ENCODE measurements at places on chromosomes 12 and 14.

DNA sequence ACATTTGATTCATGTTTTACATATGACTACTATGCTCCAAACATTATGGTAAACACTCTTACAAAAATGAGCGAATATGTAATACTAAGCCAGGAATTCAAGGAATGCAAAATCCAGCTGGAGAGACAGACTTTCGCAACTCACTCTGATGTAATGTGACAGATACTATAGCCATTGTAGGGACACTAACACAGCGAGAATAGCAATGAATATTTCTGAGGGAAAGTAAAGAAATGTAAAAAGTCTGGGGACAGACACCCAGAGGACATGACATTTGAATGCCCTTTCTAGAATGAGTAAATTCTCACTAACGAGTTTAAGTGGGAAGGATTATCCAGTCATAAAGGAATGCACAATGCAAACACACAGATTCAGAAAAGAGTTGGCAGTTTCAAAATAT, 121.9 kb downstream of the PIK3C2G start:
- no peak for DNase-seq

DNA sequence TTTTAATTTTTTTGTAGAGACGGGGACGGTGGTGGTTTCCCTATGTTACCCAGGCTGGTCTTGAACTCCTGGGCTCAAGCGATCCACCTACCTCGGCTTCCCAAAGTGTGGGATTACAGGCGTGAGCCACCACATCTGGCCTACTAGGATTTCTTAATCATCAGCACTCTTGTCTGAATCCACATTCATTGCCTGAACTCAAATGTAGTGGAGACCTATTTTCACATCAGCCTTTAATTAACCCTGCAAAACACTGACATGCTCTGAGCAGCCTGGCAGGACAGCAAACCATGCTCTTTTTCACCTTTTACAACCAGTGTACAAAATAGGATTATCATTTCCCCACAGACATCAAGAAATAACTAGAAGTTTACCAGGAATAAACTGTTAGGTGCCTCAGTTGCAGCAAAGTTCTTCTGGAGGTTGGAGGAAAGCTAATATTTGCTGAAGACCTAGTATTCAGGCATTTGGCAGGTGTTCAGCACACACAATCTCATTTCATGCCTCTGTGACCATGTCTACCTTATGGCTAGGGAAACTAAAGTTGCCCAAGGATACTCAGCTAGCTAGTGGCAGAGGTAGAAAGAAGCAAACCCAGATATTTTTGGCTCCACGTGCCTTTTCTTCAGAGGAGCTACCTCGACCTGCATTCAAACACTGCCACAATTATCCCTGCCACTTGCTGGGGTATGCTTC, 37.7 kb downstream of the CFL2 start:
- DNase-seq: no peak

- no peak for DNase-seq
These were observed 111.0 kb upstream of the MAX start for GRCh38 chr14:65213316-65213715.

- DNase-seq: no peak
These were observed 782.5 kb downstream of the TMEM121 start for GRCh38 chr14:106308839-106309389.

- DNase-seq: no peak
These were observed 696 bp upstream of the GPHN start for GRCh38 chr14:66507181-66507721.

- peak; percentile 4 for DNase-seq
These were observed 106.0 kb upstream of the TMTC1 start for GRCh38 chr12:29889737-29890136.

DNA sequence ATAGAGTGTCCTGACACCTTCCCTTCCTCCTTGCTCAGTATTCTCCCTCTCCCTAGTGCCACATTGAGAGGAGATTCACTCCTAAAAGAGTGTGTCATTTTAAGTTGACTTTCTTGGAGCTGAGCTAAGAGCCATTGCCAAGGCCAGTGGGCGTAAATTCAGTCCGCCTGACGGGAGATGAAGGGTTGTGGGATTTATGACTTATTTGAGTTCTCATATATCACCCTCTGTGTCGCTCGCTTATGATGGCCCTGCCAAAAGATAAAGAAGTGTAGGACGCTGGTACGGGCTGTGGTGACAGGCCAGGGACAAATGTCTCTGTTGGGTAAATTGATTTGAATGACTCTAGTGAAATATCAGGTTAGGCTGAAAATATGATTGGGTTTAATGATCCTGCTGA, 867.4 kb downstream of the NRXN3 start:
- DNase-seq: no peak

GRCh38 chr12:114767084-114767760, 83.2 kb upstream of the TBX3 start:
- no peak for DNase-seq

DNA sequence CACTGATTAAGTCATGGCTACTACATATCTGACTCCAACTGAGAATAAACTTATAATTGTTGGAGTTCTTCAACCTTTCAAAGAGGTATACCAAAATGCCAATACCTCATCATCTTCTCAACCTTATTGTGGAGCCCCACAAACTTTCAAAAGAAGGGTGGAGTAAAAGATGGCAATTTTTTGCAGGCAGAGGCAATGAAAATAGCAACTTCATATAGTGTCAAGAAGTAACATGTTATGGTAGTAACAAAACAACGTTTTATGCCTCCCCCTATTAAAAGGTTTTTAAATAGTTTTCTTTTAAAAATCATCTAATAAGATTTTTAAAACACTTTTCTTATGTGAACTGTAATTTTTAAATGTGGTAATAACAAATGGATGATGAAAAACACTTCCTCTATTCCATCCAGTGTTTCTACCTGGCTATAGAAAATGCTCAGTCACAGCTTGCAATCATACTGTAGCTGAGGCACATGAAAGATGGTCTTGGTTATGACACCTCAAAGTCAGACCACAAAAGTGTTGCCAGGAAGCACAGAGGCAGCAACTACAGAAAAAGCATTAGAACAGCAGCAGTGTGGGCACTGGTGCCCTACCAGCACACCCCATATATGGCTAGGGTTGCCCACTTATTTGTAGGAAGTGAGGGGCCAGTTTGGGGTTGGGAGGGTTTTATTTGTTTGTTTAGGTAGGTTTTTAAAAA, 7.0 kb downstream of the PPP1R12A start:
- no peak for DNase-seq

- no peak for DNase-seq
These were observed 92.2 kb downstream of the SLC5A8 start for GRCh38 chr12:101117842-101118241.

DNA sequence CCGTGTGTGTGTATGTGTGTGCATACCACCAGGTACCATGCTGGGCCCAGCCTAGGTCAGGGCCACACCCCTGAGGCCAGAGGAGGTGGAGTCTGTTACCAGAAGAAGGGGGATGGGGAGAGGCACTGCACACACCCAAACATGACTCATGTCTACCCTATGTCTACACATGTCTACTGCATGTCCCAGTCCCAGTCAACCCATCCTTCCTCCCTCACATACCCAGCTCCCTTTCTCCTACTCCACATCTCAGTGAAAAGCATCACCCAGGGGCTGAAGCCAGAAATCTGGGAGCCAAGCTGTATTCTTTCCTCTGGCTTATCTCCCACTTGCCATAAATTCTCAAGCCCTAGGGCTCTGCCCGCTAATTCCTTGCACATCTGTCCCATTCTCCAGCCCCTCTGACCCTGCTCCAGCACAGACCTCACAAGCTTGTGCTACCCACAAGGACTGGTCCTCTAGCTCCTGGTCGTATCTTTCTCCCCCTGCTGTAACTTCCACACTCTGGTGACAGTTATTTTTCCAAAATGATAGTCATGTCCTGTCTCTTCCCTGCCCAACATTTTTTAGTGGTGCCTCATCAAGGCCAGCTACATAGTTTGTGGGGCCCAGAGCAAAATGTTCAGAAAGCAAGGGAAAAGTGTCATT, 18.0 kb upstream of the APPL2 start:
- no peak for DNase-seq

DNA sequence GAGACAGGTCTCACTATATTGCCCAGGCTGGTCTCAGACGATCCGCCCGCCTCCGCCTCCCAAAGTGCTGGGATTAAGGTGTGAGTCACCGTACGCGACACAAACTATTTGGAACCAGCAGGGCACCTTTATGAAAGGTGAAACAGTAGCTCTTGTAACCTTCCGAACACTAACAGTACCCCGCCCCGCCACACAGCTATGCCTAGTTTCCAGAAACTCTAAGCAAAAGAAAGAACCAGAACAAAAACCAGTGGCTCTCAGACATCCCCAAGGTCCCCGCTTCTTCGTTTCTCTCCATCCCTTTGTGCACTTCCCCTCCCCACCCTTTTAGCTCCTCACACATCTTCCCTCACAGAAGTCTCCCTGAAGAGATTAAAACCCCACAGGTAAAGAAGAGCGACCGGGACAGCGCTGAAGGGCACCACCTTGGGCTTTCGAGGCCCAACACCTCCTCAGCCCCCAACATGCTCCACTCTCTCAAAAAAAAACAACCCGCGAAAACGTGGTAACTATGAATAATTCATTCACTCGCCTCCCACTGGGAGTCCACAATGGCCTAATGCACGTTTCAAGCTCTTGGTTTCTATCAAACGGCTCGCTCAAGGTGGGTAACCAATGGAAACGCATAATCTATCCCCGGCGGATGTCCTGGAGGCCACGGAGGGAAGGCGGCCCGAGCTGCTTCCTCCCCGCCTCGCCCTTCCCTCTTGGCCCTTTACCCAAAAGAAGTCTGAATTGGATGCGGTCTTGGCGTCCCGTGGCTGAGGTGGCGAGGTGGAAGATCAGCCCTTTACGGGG, 877 bp downstream of the BAG5 start:
- DNase-seq: no peak

GRCh38 chr12:89797436-89797835, 88.8 kb upstream of the ATP2B1 start:
- no peak for DNase-seq

DNA sequence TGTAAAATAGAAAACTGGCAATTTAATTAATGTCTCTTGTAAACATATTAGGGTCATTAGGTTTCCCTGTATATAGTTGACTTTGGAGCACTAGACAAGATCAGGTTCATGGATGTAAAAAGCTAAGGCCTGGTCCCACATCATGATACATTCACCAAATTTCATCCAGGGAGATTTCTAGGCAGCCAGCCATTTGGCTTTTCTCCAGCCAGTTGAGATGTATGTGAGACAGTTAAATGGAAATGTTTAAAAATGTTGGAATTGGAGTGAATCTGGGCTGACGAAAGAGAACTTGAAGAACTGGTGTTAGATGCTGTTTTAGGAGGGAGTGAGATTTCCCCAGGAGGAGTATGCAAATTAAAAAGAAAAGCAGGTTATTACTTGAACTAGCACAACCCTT, 41.8 kb upstream of the CLEC14A start:
- DNase-seq: no peak

DNA sequence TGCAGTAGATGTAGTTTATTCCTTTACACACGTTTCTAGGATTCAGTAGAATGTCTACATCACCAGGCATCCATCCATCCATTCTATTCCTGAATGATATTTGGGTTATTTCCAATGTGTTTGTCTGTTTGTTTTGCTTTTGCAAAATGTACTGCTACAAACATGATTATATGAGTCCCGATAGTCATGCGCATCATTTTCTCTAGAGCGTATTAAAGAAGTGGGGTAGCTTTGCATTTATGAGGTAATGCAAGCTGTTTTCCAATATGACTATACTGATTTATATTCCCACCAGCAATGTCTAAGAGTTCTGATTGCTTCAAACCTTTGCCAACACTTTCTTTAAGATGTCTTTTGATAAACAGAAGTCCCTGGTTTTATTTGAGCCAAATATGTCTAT, 253.2 kb downstream of the NOVA1 start:
- no peak for DNase-seq

GRCh38 chr12:26767865-26768264, 65.1 kb downstream of the ITPR2 start:
- DNase-seq: no peak

DNA sequence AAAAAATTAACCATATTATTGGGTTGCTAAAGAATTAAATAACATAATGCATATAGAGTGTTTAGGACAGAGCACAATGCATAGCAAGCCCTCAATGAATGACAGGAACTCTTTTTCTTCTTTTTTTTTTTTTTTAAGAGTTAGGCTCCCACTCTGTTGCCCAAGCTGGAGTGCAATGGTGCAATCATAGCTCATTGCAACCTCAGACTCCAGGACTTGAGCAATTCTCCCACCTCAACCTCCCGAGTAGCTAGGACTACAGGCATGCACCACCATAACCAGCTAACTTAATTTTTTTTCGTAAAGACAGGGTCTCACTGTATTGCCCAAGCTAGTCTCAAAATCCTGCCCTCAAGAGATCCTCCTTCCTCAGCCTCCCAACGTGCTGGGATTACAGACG, 20.5 kb upstream of the MTERF2 start:
- DNase-seq: no peak

DNA sequence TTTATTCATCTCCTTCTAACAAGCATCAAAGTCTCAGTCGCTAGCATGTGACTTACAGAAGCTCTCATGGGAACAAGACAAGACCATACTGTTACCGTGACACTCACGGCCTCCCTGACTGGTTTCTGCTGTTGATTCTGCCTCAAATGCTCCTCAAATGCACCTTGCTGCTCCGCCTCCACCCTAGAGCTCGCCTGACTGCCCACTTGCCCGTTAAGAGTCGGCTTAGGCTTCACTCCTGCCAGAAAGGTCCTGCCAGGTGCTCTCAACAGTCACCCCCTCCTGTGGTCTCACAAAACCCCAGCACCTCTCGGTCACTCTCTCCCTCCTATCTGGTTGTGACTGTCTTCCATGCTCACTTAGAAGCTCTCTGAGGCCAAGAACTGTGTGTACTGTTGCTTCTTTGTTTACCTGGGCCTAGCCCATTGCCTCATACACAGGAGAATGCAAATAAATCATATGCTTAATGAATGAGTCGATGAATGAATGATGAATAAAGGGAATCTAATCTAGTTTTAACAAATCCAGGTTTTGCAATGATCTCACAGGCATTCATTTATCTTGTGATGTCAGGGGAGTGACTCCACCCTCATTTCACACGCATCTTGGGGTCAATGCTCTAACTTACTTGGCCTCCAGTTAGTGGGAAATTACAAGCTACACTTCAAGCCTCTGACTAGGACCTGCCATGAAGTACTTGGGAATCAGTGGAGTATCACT, 41.3 kb downstream of the SSH1 start:
- no peak for DNase-seq

- no peak for DNase-seq
These were observed 98.4 kb upstream of the TBX5 start for GRCh38 chr12:114504311-114504710.

- DNase-seq: no peak
These were observed 925 bp upstream of the MIPOL1 start for GRCh38 chr14:37196604-37197420.

DNA sequence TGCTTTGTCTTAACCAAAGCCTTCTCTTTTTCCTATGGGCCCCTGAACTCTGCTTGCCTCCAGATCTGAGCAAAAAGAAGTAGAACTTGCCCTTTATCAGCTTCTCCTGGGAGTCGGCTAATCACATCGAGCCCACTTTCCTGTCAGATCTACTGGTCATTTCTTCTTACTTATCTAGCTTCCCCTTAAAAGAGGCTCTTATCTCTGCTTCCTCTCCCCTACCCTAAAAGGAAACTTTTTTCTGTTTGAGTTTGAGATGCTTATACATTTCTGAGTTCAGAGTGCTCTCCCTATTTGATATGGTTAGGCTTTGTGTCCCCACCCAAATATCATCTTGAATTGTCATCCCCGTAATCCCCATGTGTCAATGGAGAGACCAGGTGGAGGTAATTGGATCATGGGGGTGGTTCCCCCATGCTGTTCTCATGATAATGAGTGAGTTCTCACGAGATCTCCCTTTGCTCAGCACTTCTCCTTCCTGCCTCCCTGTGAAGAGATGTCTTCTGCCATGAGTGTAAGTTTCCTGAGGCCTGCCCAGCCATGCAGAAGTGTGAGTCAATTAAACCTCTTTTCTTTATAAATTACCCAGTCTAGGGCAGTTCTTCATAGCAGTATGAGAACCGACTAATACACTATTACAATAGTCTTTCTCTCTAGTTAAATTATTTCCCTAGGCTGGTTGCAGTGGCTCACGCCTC, 114.7 kb upstream of the AMN1 start:
- DNase-seq: no peak

All from caudate nucleus (tissue), 63 donors.